Upper lobe of right lung (tissue), 1 donor: ENCODE measurements at places on chromosomes 5 and 9. TPM values are rescaled to one million over a fixed set of nuclear protein-coding genes. Genes with fewer than 3 reads are reported as not detected.

The FGF1 gene
- total RNA-seq = 1.8 TPM

The CFAP157 gene
- 0.29 TPM for total RNA-seq

The TNFSF15 gene
- 8.5 TPM for total RNA-seq

The PCDHGA6 gene
- total RNA-seq = 3.9 TPM

The BSPRY gene
- total RNA-seq = 10.8 TPM

The CCDC192 gene
- total RNA-seq = not detected

The ISOC1 gene
- total RNA-seq = 22.0 TPM

The ANKRD34B gene
- total RNA-seq = 0.35 TPM

The PCA3 gene
- total RNA-seq = not detected

The IRX4 gene
- total RNA-seq = not detected

The HMCN2 gene
- 7.8 TPM for total RNA-seq

The INSL6 gene
- total RNA-seq = not detected

The KCNN2 gene
- 2.1 TPM for total RNA-seq

The RASGEF1C gene
- total RNA-seq = not detected

The FBP2 gene
- total RNA-seq = not detected
